LHCN-M2 (cell line): ENCODE measurements at places on chromosomes 7 and 10.

- DNase-seq: peak; percentile 58
Measured at GRCh38 chr7:157355784-157356511, 19.1 kb downstream of the DNAJB6 start.

- no peak for DNase-seq
Measured at GRCh38 chr10:54940418-54940817, 139.4 kb upstream of the PCDH15 start.

DNA sequence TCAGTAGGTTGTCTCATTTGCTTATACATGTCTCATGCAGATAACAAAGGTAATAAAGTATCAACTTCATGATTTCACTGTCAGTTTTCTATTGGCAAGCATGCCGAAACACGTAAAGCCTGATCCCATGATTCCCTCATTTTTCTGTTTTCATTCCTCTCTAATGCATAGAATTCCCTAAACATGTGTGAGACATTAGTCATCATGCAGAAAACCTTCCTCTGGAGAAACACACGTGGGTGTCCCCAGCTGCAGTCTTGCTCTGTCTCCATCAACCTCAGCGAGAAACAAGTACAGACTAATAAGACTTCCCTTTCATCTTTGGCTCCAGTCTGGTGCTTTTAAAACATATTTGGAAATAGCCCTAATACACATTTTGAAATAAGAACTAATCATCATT is 432.7 kb upstream of the VSTM2A start:
- no peak for DNase-seq

GRCh38 chr7:23942032-23942431 is 232.0 kb downstream of the STK31 start:
- DNase-seq: no peak

GRCh38 chr7:92769844-92770243 is 66.5 kb downstream of the CDK6 start:
- DNase-seq: no peak

DNA sequence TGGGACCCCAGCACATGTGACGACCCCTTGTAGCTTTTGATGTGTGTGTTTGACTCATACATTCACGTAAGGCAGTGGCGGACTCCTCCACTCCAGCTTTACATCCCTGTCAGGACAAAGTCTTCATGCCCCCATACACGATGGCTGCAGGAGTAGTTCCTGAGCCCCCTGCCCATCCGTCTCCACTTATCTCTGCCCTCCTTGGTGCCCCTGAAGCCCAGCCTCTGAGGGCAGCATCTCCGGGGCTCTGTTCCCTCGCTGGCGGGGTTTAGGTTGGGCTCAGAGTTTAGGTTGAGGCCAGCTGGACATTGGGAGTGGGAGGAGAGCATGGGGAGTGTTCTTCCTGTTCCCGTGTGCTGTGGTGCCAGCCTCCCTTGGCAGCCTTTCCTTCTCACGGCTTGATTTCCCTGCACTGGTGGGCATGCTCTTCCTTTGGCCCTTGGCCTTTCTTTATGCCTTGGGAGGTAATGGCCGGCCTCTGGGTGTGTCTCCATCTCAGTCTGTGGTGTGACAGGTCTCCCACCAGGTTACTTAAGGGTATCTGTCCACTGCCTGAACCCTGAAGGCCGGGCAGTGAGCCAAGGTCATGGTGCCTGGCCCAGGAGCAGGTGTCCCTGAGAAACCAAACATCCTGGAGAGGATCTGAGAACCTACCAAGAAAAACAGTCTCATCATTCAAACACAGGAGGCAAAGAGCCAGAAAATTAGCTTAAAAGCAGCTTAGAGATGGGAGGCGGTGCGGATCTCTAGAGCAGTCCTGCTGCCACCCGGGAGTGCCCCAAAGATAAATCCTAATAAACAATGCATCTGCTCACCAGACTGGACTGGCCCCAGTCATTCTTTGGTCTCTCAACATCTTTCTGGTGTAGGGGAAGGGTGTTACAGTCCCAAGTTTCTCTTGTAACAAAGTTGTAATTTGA is 85.5 kb downstream of the GLRX3 start:
- no peak for DNase-seq
